ENCODE measurements at places on chromosomes 1 and 21. TPM values are rescaled to one million over a fixed set of nuclear protein-coding genes. Genes with fewer than 3 reads are reported as not detected.

ZYG11A gene
- 2.9 TPM for total RNA-seq

FCGR3B gene
- total RNA-seq, result not detected

PADI2 gene
- 1.1 TPM for total RNA-seq

ICOSLG gene
- 2.0 TPM for total RNA-seq

KRTAP11-1 gene
- not detected for total RNA-seq

ERO1B gene
- 2.8 TPM for total RNA-seq

ZBTB40 gene
- 5.8 TPM for total RNA-seq

LMX1A gene
- total RNA-seq, result not detected

PDC gene
- total RNA-seq, result not detected

APCS gene
- not detected for total RNA-seq

TRNP1 gene
- total RNA-seq, result 171 TPM

GPR161 gene
- 9.9 TPM for total RNA-seq

CD53 gene
- not detected for total RNA-seq

DNASE2B gene
- not detected for total RNA-seq

C1orf56 gene
- 4.2 TPM for total RNA-seq

SYTL1 gene
- total RNA-seq, result 0.56 TPM

FAM72C gene
- total RNA-seq, result 6.9 TPM

AGRN gene
- total RNA-seq, result 124 TPM

RIPK4 gene
- total RNA-seq, result 13.9 TPM

PUM1 gene
- total RNA-seq, result 35.6 TPM

PBX1 gene
- total RNA-seq, result 21.7 TPM

APOBEC4 gene
- total RNA-seq, result not detected

RAB4A gene
- 46.2 TPM for total RNA-seq

GSTM1 gene
- total RNA-seq, result 0.35 TPM

CFAP57 gene
- total RNA-seq, result 0.06 TPM

GNAT2 gene
- not detected for total RNA-seq

KCND3 gene
- total RNA-seq, result not detected

KDF1 gene
- not detected for total RNA-seq

SPATA1 gene
- 0.75 TPM for total RNA-seq

ITLN2 gene
- total RNA-seq, result 0.14 TPM

Data from A549 treated with ZK216348 at 1 μM for 4 hours (cell line).